ENCODE measurements at places on chromosomes 6 and 20. TPM values are rescaled to one million over a fixed set of nuclear protein-coding genes. Genes with fewer than 3 reads are reported as not detected.

DNA sequence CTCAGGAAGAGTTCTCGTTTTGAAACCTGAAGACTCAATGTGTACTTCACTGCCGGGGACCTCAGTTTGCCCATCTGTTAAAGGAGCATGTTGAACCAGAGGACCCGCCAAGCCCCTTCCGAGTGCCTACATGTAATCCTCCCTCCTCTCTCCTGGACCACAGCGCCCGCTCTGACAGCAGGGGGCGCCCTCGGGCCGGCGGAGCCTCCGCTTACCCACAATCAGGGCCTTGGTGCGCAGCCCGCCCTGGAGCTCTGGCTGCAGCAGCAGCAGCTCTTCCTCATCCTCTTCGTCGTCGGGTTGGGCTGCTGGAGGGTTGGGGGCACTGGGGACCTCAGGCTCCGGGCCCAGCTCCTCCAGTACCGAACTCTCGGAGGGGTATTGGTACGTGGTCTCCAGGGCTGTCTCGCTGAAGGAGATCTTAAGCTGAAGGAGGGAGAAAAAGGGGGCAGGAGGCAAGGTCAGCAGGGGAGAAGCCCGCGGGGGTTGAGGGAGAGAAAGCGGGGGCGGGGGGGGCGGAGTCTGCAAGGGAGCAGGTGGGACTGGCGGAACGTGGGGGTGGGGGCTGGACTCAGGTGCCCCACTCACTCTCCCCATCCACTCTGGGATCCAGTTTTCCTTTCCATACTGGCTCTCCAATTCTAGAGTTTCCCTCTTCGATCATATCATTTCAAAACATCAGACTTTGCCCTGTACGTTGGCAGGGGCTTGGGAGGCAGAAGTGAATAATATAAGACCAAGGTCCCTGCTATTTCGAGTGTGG is 6.3 kb upstream of the DHX16 start:
- DNase-seq = peak; percentile 93

DNA sequence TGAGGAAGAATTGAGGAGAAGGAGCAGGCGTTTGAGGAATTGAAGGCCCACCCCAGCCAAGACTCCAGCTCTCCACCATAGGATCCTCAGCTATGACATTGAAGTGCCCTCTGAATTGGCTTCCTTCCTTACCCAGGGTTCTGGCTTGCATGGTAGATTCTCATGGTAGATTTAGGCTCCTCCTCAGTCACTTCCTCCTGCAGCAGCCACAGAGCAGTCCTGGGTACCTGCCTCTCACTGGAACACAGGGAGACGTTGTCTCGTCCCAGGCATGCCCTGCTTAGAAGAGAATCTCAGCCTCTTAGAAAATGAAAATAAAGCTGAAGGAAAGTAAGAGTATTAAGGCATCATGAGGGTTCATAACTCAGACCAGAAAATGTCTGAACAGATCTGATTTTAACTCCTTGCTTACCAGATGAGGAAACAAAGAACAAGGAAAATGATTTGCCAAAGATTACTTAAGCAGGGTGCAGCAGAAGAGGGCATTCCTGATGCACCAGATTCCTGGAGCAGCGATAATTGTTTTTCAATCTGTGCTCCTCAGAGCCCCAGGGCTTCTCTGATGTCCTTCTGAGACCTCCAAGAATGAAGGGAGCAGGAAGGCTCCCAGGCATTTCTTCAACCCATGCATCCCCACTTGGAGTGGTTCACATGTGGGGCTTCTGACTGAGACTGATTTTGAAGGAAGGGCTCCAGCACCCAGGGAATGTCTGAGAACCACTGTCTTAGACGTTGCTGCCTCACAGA is 219.8 kb downstream of the HIVEP2 start:
- DNase-seq = no peak

DNA sequence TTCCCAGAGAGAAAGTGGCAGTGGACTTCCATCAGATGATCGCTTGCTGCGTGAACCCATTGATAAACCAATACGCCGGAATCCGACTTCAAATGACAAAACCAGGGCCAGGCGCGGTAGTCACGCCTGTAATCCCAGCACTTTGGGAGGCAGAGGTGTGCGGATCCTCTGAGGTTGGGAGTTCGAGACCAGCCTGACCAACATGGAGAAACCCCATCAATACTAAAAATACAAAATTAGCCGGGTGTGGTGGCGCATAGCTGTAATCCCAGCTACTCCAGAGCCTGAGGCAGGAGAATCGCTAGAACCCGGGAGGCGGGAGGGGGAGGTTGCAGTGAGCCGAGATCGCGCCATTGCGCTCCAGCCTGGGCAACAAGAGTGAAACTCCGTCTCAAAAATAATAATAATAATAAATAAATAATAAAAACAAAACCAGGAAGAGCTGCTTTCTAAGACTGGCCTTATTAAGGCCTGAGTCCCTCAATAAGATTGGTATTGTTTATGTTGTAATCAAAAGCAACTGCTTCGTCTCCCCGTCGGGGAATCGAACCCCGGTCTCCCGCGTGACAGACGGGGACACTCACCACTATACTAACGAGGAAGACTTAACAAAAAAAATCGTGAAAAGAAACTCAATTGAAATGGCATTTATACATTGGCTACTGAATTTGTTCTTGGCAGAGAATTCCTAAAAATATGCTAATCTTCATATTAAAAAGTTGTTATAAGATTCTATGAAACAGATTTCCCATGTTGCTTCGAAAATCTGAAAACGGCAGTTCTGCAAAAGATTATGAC is 110.2 kb upstream of the ZNF184 start:
- DNase-seq = no peak

DNA sequence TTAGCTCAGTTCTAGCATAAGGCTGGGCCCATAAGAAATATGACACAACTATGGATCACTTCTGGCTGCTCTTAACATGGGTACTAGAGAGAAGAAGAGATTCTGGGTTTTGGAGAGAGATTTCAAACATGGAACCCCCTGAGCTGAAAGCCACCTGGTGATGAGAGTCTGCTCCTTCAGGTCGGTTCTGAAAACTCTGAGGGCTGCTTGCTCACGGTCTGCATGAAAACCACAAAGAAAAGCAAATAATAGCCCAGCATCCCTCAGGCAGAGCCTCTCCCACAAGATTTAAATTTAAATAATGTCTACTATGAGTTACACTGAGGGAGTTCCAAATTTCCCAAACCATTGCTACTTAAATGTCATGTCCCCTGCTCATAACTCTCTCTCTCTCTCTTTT is 301.5 kb downstream of the BMP7 start:
- no peak for DNase-seq

DNA sequence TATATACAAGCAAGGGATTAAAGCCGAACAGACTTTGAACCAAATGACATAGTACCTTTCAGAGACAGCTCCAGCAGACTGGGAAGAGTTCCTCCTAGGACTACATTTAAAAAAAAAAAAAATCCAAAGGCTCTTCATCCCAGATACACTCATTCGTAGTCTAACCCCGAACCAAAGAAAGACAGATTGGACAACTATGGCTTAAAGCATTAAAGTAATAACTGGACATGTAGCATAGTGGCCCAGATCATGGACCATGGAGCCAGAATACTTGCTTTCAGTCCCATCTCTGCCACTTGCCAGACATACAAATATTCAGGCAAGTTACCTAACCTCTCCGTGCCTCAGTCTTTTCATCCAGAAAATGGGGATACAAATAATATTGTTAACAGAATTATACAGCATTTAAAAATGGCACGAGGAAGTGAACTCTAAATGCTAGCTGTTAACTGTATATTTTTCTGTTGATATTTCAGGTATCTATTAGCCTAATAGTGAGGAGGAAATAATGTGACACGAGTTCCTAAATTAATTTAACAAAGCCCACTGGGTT is 123.7 kb downstream of the HIVEP2 start:
- no peak for DNase-seq

- DNase-seq = no peak
These were observed 233.5 kb upstream of the SGK1 start for GRCh38 chr6:134551245-134551960.

DNA sequence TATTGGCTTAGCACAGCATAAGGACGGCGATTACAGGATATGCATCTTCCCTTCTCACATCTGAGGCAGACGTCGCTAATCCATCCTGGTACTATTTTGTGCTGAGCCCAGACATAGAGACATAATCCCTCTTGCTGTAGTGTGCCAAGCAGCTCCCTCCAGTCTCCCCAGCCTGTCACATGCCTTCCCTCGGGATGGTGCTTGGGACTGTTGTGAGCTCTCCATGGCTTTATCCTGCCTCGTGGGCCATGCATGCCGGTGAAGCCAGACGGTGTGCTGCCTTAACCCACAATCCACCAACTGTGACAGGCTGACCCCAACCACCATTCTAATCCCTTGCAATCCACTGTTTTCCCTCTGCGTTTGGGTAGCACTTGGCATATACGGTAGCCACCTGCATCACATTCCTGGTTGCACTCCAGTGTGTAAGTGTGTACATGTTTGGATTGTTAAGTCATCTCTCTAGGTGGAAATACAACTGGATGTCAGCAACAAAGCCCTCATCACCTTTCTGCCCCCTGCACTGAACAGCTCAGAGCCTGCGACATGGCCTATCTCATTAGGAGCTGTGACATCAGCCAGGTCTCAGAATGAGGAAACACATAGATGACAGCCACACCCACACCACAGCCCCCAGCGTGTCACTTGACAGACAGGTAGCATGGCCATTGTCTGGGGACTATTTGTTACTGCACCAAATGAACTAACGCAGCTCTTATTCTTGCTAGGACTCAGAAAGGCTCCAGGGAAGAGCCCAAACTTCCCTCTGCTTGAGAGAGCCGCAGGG is 374.8 kb upstream of the CDH4 start:
- no peak for DNase-seq

- DNase-seq = no peak
These were observed 123.1 kb upstream of the GJE1 start for GRCh38 chr6:142009647-142010046.

DNA sequence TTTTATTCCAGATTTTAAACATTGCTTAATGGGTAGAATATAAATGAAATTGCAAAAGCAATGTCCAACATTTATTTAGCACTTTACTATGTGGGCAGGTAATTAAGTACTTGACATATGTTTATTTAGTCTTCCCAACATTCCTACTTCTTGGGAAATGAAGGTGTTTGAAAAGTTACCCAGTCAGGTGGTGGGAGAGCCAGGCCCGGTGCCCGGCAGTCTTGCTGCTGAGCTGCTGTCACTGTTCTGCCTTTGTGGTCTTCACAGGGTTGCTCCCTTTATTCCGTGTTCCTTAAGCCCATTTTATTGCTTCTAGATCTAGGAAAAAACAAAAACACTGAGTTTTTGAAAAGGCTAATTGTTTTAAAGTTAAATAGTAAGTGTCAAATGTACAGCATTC is 42.6 kb upstream of the TULP4 start:
- no peak for DNase-seq

- no peak for DNase-seq
These were observed 20.5 kb downstream of the JPH2 start for GRCh38 chr20:44166477-44166876.

DNA sequence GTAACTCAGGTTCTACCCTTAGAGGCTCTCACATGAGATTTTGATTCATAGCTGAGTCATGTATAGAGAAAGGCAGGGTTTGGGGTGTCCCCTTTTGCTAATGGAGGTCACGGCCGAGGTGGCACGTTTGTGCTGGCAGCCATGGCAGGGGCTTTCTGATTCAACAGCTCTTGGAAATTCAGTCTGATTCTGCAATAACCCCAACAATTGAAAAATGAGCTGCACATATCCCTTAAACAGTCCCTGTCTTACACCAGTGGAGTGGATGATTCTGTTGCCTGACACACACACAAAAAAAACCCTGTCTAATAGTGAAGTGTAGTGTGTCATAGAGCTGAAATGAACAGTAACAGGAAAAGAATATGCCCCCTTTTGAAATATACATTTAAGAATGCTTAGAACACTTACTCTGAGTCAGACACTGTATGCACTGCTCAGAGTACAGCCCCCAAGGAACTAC is 40.4 kb upstream of the ARG1 start:
- DNase-seq = no peak

DNA sequence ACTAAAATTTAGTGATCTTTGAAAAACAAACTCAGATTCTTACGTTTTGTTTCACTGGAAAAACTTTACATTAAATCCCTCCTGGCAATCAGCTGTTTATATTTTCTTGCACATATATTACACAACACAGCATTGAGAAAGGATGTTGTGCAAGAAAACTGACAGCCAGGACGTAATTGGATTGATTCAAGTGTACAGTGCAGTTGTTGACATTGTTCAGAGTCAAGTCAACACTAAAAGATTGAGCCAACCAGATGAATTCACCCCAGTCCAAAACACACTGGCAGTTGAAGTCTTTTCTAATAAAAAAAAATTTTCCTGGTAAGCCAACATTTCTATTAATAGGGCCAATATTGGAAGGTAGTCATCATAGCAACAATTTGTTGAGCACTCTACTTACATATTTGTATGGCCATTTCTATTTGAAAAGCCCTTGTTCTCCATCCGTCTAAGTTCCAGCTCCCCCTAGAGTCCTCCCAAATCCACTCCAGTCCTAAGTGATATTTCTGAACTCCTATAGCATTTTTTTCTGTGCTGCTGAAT is 20.9 kb upstream of the VNN1 start:
- DNase-seq = no peak

- no peak for DNase-seq
These were observed 63.1 kb downstream of the CDS2 start for GRCh38 chr20:5189917-5190316.

DNA sequence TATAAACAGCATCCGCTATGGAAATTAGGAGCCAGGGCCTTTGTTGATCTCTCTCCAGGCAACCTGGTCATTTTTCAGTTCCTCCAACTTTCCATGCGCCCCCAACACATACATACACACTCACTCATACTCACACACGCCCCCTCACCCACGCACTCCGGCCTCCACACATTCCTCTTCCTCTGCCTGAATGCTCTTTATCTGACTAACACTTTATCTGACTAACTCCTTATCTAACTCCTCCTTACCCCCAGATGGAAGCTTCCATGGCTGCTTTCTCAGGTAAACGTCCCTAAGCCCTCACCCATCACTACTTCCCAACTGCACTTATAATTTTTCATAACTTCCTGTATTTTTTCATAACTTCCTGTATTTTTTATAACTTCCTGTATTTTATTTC is 17.4 kb downstream of the CASS4 start:
- DNase-seq = no peak

- no peak for DNase-seq
These were observed 7.7 kb upstream of the CAP2 start for GRCh38 chr6:17385660-17386059.

DNA sequence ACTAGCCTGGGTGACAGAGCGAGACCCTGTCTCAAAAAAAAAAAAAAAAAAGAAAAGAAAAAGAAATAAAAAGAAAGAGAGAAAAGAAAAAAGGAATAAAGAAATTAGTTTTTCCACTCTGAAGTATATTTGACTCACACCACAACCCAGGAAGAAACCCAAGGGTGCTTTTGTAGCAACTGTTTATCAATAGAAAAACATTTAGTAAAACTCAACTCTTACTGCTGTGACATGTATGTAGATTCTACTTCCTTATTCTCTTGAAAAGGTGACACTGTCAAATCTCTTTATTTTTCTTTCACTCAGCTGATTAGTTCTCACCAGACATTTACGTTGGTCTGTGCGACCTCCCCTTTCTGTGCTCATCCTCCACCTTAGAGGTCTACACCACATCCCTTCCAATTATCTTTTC is 99.9 kb upstream of the SHLD1 start:
- no peak for DNase-seq

The DEF6 gene
- 17.4 TPM for total RNA-seq

The SNRPB gene
- 83.7 TPM for total RNA-seq

The AGER gene
- 1,590 TPM for total RNA-seq

The NOTCH4 gene
- total RNA-seq = 78.7 TPM

The ULBP3 gene
- 3.8 TPM for total RNA-seq
